Epithelial cell of umbilical artery (primary cell): ENCODE measurements at places on chromosomes 3 and 15. TPM values are rescaled to one million over a fixed set of nuclear protein-coding genes. Genes with fewer than 3 reads are reported as not detected.

PARP15 gene
- total RNA-seq, result 0.32 TPM in 1 of 2 replicates, not detected in the other

KIF15 gene
- 15.3 and 19.9 TPM in 2 replicates for total RNA-seq

RARRES1 gene
- 1.1 and 27.3 TPM in 2 replicates for total RNA-seq

C3orf85 gene
- not detected in 2 replicates for total RNA-seq

TUBGCP5 gene
- 18.2 and 19.8 TPM in 2 replicates for total RNA-seq

REC114 gene
- not detected in 2 replicates for total RNA-seq

SLITRK3 gene
- total RNA-seq, result not detected in 2 replicates

ISG20 gene
- 13.0 and 17.2 TPM in 2 replicates for total RNA-seq

TEX55 gene
- not detected in 2 replicates for total RNA-seq

KCNH8 gene
- under 0.01 TPM in 1 of 2 replicates, not detected in the other for total RNA-seq

BTLA gene
- not detected in 2 replicates for total RNA-seq

TERB2 gene
- not detected in 2 replicates for total RNA-seq

SLC2A2 gene
- not detected in 2 replicates for total RNA-seq

P3H2 gene
- total RNA-seq, result under 0.01 and 0.61 TPM in 2 replicates

GRK7 gene
- total RNA-seq, result not detected in 2 replicates

COL7A1 gene
- 0.76 and 1.9 TPM in 2 replicates for total RNA-seq

PPP1R14D gene
- total RNA-seq, result not detected in 2 replicates

CCRL2 gene
- total RNA-seq, result 2.1 and 2.3 TPM in 2 replicates

TTLL3 gene
- 5.8 and 8.7 TPM in 2 replicates for total RNA-seq

GOLGA6B gene
- total RNA-seq, result not detected in 2 replicates

CPA3 gene
- total RNA-seq, result 13.0 and 25.8 TPM in 2 replicates

HES1 gene
- 38.9 and 42.6 TPM in 2 replicates for total RNA-seq

CHRNA3 gene
- total RNA-seq, result not detected in 2 replicates

KBTBD8 gene
- total RNA-seq, result 3.8 and 4.5 TPM in 2 replicates

RASGRP1 gene
- under 0.01 and 0.15 TPM in 2 replicates for total RNA-seq

CHRNA7 gene
- total RNA-seq, result 0.32 and 2.0 TPM in 2 replicates

CADPS gene
- under 0.01 and 0.15 TPM in 2 replicates for total RNA-seq

PARP14 gene
- total RNA-seq, result 71.8 and 326 TPM in 2 replicates

GOLGA6L2 gene
- total RNA-seq, result not detected in 2 replicates

TRPM1 gene
- total RNA-seq, result under 0.01 TPM in 1 of 2 replicates, not detected in the other

LIPH gene
- total RNA-seq, result not detected in 2 replicates

SNTN gene
- total RNA-seq, result not detected in 2 replicates

GRIP2 gene
- not detected in 2 replicates for total RNA-seq

SPINK8 gene
- total RNA-seq, result not detected in 2 replicates

LOXL1 gene
- 9.1 and 9.7 TPM in 2 replicates for total RNA-seq

CATSPER2 gene
- total RNA-seq, result 0.76 and 1.6 TPM in 2 replicates

CP gene
- total RNA-seq, result not detected in 2 replicates

GASK1A gene
- total RNA-seq, result not detected in 2 replicates

ANKDD1A gene
- 1.6 and 3.0 TPM in 2 replicates for total RNA-seq

EFHB gene
- 0.65 TPM in 1 of 2 replicates, not detected in the other for total RNA-seq

LRTM1 gene
- not detected in 2 replicates for total RNA-seq

CYP8B1 gene
- not detected in 2 replicates for total RNA-seq

CCDC39 gene
- not detected in 2 replicates for total RNA-seq

NLGN1 gene
- 11.7 and 25.5 TPM in 2 replicates for total RNA-seq

MLF1 gene
- total RNA-seq, result 7.9 and 9.7 TPM in 2 replicates

RFT1 gene
- 14.6 and 28.9 TPM in 2 replicates for total RNA-seq

FBXO40 gene
- under 0.01 TPM in 1 of 2 replicates, not detected in the other for total RNA-seq

GNAT1 gene
- not detected in 2 replicates for total RNA-seq

ATP8B4 gene
- total RNA-seq, result under 0.01 TPM in 1 of 2 replicates, not detected in the other

ZCWPW2 gene
- total RNA-seq, result 0.32 and 0.46 TPM in 2 replicates

PLA2G4E gene
- total RNA-seq, result not detected in 2 replicates

RASL12 gene
- 0.32 TPM in 1 of 2 replicates, not detected in the other for total RNA-seq

GOLGA8O gene
- 1.1 TPM in 1 of 2 replicates, not detected in the other for total RNA-seq
